ENCODE measurements at places on chromosomes 2 and 18. TPM values are rescaled to one million over a fixed set of nuclear protein-coding genes. Genes with fewer than 3 reads are reported as not detected.

- no peak for DNase-seq
These were observed 2.7 kb downstream of the EHD3 start for GRCh38 chr2:31236433-31237205.

CROCC2 gene
- not detected for total RNA-seq

GRCh38 chr2:186060744-186061440, 322.3 kb downstream of the FSIP2 start:
- no peak for DNase-seq

HOXD12 gene
- total RNA-seq = not detected

- no peak for DNase-seq
These were observed 88.9 kb upstream of the SERPINE2 start for GRCh38 chr2:224127871-224128501.

- DNase-seq = no peak
These were observed 45.9 kb downstream of the MBOAT2 start for GRCh38 chr2:8957628-8958027.

DNA sequence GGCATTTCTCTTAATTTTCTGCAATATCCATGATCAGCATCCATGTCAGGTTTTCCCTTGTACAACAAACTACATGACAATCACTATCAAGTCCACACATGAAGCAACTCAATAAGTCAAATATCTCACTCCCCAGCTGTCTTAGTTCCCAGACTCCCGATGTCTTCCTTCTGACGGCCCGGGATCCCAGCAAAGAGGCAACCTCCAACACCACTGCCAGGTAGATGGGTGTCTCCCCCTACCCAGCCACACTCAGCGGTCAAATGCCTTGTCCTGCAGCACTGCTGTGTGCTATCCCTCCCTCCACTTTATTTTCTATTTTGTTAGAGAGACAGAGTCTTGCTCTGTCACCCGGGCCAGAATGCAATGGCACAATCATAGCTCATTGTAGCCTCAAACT, 23.3 kb downstream of the TRABD2A start:
- DNase-seq = no peak

WNT6 gene
- total RNA-seq = 1.0 TPM

DNA sequence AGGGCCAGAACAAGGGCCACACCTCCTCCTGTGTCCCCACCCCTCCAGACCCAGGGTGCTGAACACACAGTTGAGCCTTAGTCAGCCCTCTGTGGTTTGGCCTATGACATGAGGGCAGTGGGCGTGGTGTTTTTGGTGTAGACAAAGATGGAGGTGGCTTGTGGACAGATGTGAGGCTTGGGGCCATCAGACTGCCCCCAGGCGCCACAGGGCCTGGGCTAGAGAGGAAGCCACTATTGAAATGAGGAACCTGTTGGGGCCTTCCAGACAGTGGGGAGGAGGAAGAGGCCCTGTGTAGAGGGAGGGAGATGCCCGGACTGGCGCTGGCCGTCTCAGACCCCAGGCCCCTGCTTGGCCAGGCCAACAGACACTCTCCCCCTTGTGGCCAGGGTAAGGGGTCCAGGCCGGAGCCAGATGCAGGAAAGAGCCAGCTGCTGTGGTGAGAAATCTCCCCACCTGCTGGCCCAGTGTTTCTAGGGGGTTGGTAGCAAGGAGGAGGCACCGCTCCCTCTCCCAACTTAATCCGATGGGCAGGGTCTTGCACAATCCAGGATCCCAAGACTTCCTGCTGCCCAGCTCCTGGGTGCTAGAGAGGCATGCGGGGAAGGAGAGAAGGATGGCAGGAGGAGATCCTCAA, 53.8 kb downstream of the SMAD7 start:
- DNase-seq = peak; percentile 82

NFATC1 gene
- total RNA-seq = 5.9 TPM

- DNase-seq = no peak
These were observed 13.2 kb downstream of the MFSD2B start for GRCh38 chr2:24022975-24023575.

GRCh38 chr2:3581367-3582262, 6.6 kb downstream of the RPS7 start:
- no peak for DNase-seq

Data from body of pancreas (tissue), 4 donors.